NK-92 treated with Interleukin-12 subunit alpha and Interleukin-12 subunit beta, amount 100 ng/mL, for 24 hours (cell line): ENCODE measurements at places on chromosomes 13 and 19.

DNA sequence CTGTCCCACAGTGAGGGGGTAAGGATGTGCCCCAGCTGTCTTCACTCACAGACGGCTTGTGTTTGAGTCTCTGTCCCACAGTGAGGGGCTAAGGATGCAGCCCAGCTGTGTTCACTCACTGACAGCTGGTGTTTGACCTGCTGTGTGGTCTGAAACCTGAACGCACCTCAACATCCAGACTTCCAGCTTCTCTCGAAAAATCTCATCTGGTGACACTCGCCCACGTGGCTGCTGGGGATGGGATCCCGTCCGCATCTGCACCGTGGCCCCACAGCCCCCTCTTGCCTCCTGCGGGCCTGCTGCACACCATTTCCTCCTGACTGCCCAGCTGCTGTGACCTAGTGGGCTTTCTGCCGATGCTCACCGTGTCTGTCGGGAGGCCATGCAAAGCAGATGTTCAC is 27.3 kb downstream of the CHAF1A start:
- no peak for DNase-seq

DNA sequence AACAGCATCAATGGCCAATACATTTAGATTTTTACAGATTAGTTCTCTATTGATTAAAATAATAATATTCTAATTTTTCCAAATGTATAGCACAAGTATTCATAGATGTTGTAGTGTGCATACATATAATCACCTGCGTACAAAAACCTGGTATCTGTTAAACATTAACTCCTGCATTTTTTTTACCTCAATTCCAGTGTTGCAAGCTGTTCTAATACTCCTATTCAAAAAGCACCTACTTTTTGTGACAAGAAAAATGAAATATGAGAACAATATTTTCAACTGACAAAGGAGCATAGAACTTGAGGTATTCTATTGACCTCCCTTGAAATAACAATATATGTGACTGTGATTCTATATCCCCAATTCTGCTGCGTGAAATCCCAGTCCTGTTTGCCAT is 422.9 kb upstream of the PCDH20 start:
- DNase-seq: no peak

DNA sequence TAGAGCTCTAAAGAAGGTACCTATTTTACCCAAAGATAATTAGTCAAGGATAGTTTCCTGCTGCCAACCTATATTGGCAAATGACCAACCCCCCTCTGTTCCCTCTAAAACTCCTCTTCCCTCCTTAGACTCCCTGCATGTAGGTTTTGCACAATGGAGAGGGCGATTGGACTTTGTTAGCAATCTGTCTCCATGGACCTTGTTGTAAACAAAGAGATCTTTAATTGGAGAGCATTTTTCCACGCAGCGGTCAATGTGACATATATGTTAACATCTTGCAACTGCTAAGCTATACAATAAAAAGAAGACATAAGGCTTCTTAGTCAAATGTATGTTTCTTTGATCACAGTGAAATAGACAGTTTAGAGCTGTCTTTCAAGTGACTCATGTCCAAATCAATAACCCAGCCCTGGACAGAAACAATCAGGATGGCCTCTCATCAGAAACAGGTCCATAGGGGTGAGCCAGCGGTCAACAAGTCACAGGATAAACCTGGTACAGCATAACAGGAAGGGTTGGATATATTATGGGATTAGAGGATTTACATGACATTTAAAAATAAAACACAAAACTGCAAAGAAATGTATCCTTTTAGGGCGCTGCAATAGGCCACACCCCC is 69.7 kb upstream of the UBL3 start:
- no peak for DNase-seq

- DNase-seq: no peak
Measured at GRCh38 chr13:44484562-44485138, 91.5 kb downstream of the TSC22D1 start.
